Activated CD4-positive, alpha-beta T cell treated with anti-CD3 and anti-CD28 coated beads, Interleukin-2, amount 50 U/mL, for 24 hours (primary cell): ENCODE measurements at places on chromosomes 16 and 17.

DNA sequence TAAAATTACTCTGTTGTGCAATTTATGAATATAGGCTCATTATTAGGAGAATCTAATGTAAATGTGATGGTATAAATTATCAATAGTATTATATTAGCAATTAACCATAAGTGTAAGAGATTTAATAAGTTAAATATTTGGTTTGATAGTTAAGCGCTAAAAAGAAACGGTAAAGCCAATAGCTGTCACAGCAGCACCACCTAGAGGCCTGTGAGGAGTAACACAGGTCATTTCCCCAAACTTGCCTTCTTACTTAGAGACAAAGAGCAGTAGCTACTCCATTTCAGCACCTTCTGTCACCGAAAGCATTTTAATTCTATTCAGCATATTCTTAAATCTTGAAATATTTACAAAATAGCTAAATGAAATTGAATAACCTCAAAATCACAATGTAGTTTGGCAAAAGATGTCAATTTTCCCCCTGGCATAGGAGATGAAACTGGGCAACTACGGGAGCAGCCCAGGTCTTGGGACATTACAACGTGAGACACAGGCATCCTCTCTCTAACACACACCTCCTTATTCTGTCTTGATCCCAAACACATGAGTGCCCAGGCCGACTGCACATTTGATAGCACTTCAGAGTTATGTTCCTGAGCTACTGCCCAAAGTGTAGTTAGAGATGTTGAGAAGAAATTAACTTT is 14.3 kb upstream of the DYNLRB2 start:
- peak; percentile 13 for DNase-seq

GRCh38 chr17:67449845-67450755 is 73.0 kb downstream of the PITPNC1 start:
- DNase-seq, result no peak

- no peak for DNase-seq
Observed at GRCh38 chr16:78137782-78138616, 38.5 kb downstream of the WWOX start.

- DNase-seq, result no peak
Observed at GRCh38 chr17:77470800-77471733, 330.3 kb downstream of the SEC14L1 start.

- no peak for DNase-seq
Observed at GRCh38 chr16:67164599-67165061, at the start of gene HSF4. Gene HSF4, plus strand, starts transcription at chr16:67164745. Its CDS starts 67 bp downstream, at chr16:67164812.

- no peak for DNase-seq
Observed at GRCh38 chr17:81246343-81246670, 7.2 kb downstream of the NDUFAF8 start.

- DNase-seq, result no peak
Observed at GRCh38 chr16:63856537-63856936, 1265.3 kb downstream of the CDH11 start.

- DNase-seq, result no peak
Observed at GRCh38 chr16:2858245-2859025, 465 bp upstream of the PRSS22 start.

- no peak for DNase-seq
Observed at GRCh38 chr17:57868007-57868909, 18.4 kb upstream of the MRPS23 start.

GRCh38 chr17:11485336-11486100 is 112.8 kb upstream of the DNAH9 start:
- DNase-seq, result no peak

- no peak for DNase-seq
Observed at GRCh38 chr16:82137822-82138167, 32.2 kb downstream of the MPHOSPH6 start.

DNA sequence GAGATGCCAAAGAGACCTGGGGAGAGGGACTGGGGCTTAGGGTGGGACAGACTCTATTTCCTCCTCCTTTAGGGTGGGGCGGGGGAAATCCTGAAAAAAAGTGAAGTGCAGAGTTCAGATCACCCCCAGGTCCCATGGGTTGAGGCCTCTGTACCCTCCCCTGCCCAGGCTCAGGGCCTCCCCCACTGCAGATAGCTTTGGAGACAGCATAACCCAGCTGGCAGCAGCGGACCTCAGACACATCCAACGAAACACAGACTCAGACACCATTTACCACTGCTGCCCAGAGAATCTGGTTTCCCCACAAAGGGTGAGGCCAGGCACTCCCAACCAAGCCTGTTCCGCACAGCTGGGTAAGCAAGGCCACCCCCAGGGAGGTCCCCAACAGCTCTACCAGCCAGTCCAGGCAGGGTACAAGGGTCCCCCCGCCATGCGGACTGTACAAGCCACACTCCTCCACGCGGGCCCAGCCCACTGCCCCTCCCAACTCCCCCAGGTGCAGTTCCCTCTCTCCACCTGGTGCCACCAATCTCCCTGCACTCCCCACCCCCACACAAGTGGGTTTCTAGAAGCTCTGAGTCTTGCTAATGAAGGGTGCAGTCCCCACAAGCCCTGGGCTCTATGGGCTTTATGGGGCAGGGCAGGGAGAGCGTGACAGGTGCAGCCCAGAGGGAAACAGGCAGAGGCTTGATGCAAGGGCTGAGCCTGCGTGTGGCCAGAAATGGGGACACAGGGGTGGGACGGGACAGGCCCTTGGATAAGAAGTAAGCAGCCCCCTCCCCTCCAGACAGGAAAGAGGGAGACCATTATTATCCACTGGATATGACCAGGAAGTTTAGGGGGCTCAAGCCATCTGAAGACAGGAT is 8.9 kb downstream of the RHBDF2 start:
- no peak for DNase-seq

GRCh38 chr17:15931394-15931793 is 13.5 kb upstream of the ADORA2B start:
- no peak for DNase-seq

DNA sequence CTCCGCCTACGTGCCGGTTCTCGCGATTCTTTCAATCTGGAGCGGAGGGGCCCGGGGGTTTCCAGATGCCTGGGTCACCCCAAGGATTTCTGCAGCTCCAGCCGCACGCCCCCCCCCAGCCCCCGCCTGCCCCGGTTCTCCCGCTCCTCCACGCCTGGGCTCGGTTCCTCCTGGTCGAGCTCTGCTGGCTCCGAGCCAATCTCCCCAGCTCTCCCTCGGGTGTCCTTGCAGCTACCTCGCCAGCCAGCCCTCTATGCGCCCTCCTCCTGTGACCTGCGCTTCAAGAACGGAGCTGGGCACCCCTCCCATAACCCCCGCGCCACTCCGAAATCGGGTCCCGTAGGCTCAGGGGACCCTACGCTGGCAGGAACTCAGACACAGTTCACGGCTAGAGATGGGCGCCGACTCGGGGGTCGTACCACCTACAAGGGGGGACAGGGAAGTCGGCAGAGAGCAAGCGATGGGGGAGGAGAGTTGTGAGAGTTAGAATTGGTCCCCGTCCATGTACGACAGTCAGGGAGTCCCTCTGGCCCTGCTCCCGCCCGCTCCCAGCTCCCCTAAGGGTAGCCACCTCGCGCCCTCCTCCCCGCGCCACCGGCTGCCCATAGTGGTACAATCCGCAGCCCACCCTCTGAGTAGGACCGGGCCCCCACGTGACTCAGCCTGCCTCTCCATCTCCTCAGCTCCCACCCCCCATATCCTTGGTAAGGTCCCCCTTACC is 961 bp downstream of the FGF11 start:
- DNase-seq, result no peak

DNA sequence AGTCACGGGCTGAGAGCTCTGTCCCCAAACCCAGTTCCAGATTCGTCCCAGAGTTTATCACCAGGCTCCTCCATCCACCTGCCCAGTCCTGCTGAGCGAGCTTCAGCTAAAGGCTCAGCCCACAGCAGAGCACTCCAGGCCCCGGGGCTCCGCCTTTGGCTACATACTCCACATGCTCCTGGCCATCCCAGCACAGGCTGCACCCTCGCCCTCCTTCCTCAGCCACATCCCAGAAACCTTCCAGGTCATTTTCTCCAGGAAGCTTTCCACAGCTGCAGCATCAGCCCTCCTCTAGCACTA is 4.7 kb upstream of the CD2BP2 start:
- DNase-seq, result no peak

- no peak for DNase-seq
Observed at GRCh38 chr16:66599726-66600125, 4.8 kb upstream of the CMTM3 start.
